HS-5 (cell line): ENCODE measurements at places on chromosomes 13 and 19.

DNA sequence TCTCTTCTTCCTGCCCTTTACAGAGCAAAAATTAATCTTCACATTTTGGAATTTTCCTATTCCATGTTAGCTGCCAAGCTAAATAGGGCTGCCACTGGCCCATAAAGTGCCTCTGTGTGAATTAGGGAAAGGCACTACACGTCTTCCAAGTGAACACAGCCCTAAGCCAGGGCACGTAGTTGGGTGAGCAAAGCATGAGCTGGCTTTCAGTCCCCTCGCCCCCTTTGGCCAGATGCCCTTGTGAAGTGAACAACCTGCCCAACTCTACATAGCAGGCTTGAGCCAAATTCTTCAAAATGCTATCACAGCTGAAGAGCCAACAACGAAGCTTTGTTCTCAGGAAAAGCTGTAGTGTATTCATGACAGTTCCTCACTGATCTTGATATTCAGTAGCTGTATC is 213.1 kb downstream of the OXGR1 start:
- DNase-seq, result no peak

GRCh38 chr13:69721631-69722030 is 386.0 kb upstream of the ATXN8OS start:
- no peak for DNase-seq

- no peak for DNase-seq
Measured at GRCh38 chr19:16540948-16541347, 1.3 kb downstream of the CHERP start.

DNA sequence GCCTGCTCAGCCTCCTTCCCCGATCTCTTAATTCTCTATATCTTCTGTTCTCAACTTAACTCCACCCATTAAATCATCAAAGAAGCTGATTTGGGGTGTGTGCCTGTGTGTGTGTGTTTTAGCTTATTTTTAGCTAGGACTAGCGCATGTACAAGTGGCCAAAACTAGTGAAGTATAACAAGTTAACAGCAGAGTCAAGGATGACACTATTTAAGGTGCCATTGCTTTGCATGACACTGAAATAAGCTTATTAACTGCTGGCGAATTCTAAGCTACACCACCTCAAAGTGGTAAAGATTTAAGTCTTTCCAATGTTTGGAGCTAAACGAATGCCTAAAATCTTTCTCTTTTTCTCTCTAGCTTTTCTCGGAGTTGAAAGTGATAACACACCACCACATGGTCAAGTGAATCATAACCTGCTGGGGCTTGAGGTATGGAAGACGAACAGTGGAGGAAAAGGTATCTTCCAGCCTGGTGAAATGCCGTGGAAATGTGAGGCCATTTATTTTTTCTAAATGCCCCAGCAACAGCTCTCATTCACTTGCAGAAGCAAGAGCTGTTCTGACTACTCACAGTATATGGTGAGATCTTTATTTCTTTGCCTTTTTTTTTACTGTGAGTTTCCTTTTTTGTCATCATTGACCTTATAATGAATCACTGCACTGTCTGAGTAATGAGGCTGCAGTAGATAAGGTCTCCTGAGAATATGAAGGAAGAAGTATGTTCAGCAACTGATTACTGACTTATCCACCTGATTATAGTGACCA is 570.3 kb downstream of the PCDH9 start:
- DNase-seq, result peak; percentile 35

GRCh38 chr19:48837051-48837524 is 797 bp upstream of the HSD17B14 start:
- peak; percentile 76 for DNase-seq

- no peak for DNase-seq
Measured at GRCh38 chr13:85013006-85013405, 786.2 kb downstream of the SLITRK6 start.
